ENCODE measurements at places on chromosomes 5 and 9.

DNA sequence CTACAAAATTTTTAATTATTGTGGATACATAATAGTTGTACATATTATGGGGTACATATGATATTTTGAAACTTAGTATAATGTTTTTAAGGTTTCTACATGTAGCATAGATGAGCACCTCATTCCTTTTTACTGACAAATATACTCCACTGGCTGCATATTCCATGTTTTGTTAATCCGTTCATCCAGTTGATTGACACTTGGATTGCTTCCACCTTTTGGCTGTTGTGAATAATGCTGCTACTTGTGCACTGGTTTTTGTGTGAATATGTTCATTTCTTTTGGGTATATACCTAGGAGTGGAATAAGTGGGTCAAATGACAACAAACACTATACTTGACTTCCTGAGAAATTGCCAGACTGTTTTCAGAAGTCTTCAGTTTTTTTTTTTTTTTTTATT, 2.8 kb upstream of the ENTREP1 start:
- H3K4me1 ChIP-seq: peaks cover 14% of the 10 kb centered on the region
- H3K4me3 ChIP-seq: no peak overlapping the region
- H3K27me3 ChIP-seq: peaks cover 19% of the 10 kb centered on the region
- no peak for DNase-seq
- H3K36me3 ChIP-seq: no peaks in the 10 kb centered on the region
- no peak overlapping the region for H3K27ac ChIP-seq

GRCh38 chr5:101932599-101932998, 363.5 kb downstream of the SLCO4C1 start:
- no peak for DNase-seq
- H3K27ac ChIP-seq: no peak overlapping the region
- H3K4me1 ChIP-seq: no peaks in the 10 kb centered on the region
- H3K4me3 ChIP-seq: no peak overlapping the region

DNA sequence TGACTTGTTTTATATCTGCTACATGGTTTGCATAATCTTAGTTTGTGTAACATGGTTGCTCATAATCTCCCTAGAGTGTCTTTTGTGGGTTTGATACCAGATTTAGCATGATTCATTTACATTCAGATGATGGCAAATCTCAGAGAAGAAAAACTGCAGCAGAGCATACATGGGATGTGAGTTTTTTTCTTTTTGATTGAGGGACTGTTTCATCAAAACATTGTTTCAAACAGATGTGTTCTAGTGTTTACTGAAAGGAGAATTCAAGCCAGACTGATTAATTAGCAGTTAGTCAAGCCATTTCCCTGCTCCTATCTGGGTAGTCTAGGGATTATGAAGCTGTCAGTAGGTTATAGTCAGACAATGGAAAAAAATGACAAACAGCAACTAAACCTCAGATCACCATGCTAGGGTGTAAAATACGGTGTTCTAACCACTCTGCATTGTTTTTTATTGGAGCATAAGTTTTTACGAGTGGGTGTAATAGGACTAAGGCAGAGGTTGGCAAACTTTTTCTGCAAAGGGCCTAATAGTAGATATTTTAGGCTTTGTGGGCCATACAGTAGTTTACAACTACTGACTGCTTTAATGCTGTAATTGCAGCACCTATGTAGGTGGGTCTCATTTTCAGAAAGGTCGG, 10.5 kb upstream of the GDNF start:
- DNase-seq: no peak
- H3K36me3 ChIP-seq: no peaks in the 10 kb centered on the region

DNA sequence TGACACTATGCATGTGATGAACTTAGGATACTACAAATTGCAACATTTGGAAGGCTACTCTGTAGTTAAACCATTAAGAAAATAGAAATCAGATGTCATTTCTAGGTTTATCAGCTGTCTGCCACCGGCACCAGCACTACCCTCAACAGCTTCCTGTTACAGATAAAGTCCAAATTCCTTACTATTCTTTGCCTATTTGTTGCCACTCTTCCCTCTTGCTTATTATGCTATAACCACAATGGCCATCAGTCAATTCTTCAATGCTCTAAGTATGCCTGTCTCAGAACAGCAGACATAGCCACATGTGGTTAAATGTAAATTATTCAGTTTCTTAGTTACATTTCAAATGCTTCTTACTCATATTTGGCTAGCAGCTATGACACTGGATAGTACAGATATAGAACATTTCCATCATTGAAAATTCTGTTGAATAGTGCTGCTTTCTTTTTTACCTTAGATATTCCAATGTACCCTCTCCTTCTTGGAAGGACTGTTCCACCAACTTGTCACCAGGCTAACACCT, 21.0 kb downstream of the DHX29 start:
- no peak overlapping the region for H3K27ac ChIP-seq
- no peak overlapping the region for H3K4me3 ChIP-seq
- no peaks in the 10 kb centered on the region for H3K4me1 ChIP-seq
- H3K36me3 ChIP-seq: peaks cover 19% of the 10 kb centered on the region
- H3K27me3 ChIP-seq: no peaks in the 10 kb centered on the region
- peak; percentile 53 for DNase-seq

DNA sequence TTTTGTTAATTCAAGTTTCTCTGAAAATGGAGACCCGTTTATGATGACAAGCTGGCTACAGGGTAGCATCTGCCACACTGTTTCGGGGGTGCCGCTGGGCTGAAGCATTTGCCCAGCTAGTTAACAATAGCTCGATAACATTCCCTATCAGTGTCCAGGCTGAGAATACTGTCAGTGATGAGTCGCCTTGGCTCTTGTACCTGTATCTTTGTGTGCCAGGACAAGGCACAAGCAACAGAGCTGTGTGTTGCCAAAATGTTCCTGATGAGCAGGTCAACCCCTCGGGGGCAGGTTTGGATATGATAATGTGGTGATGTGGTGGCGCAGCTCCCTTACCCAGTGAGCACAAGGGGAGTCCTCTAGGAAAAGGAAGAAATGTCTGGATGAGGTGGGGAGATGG, 7.0 kb downstream of the TGFBI start:
- peaks cover 26% of the 10 kb centered on the region for H3K4me1 ChIP-seq
- H3K27ac ChIP-seq: no peak overlapping the region
- no peaks in the 10 kb centered on the region for H3K36me3 ChIP-seq

GRCh38 chr5:42750507-42750906, 6.1 kb upstream of the CCDC152 start:
- H3K36me3 ChIP-seq: no peaks in the 10 kb centered on the region
- no peak for DNase-seq
- H3K27ac ChIP-seq: no peak overlapping the region
- H3K4me1 ChIP-seq: no peaks in the 10 kb centered on the region
- no peaks in the 10 kb centered on the region for H3K27me3 ChIP-seq

GRCh38 chr5:131719564-131719963, 77.3 kb downstream of the FNIP1 start:
- H3K36me3 ChIP-seq: peaks cover 5% of the 10 kb centered on the region
- H3K27me3 ChIP-seq: no peaks in the 10 kb centered on the region
- DNase-seq: no peak
- peaks cover 5% of the 10 kb centered on the region for H3K4me1 ChIP-seq
- no peak overlapping the region for H3K27ac ChIP-seq
- no peak overlapping the region for H3K4me3 ChIP-seq

GRCh38 chr9:130901498-130902203, 5.0 kb upstream of the QRFP start:
- no peaks in the 10 kb centered on the region for H3K4me1 ChIP-seq
- no peaks in the 10 kb centered on the region for H3K36me3 ChIP-seq
- H3K27me3 ChIP-seq: peaks cover 4% of the 10 kb centered on the region
- DNase-seq: no peak
- H3K4me3 ChIP-seq: no peak overlapping the region

DNA sequence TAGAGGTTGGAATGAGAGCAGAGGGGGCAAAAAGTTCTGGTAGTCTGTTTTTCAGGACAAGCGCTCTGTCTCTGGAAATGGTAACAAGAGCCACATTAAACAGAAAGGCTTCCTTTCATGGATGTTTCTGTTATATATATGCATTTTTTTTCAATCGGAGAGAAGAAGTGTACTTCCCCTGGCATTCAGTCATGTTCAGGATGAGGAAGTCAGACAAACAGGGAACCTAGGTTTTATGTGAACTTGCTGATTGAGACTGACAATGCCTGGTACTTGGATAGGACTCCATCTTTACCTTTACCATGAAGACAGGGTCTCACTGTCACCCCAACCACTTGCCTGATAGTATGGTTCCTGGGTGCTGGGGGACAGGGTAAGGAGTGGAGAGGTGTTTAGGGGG, 30.1 kb upstream of the ZBED3 start:
- H3K36me3 ChIP-seq: peaks cover 6% of the 10 kb centered on the region
- H3K27me3 ChIP-seq: no peaks in the 10 kb centered on the region
- no peaks in the 10 kb centered on the region for H3K4me1 ChIP-seq
- DNase-seq: no peak
- no peak overlapping the region for H3K4me3 ChIP-seq

GRCh38 chr5:17156463-17156862, 61.0 kb upstream of the BASP1 start:
- H3K4me3 ChIP-seq: no peak overlapping the region
- H3K27me3 ChIP-seq: peaks cover 1% of the 10 kb centered on the region
- DNase-seq: no peak
- no peaks in the 10 kb centered on the region for H3K36me3 ChIP-seq

DNA sequence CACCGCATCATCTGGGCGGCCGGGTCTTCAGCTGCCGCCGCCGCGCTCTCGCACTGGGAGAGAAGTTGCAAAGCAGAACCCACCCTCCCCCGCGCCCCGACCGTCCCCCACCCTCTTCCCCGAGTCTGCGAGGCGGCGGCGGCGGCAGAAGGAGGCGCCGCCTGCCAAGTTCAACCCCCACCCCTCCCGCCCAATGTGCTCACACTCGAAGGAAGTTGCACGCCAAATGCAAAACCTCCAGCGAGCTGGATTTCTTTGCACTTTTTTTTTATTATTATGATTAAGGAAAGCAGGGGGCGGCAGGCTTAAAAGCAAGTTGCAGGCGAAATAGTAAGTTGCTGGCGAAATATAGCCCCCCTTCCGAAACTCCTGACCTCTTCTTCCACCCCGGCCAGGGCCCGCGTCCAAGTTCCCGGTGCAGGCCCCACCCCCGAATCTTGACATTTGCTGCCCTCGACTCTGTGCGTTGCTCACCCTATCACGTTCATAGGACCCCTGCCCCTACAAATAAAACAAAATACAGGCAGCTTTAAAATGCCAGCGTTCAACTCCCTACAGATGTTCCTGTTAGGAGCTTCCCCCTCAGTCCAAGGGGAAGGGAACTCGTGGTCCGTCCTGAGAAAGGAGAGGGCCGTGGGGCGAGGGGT, 1.1 kb upstream of the NR3C1 start:
- H3K4me3 ChIP-seq: peak overlapping the region; percentile 94
- no peaks in the 10 kb centered on the region for H3K27me3 ChIP-seq
- peak; percentile 88 for DNase-seq
- peak overlapping the region; percentile 98 for H3K27ac ChIP-seq

- H3K27ac ChIP-seq: no peak overlapping the region
- H3K4me1 ChIP-seq: peaks cover 2% of the 10 kb centered on the region
- DNase-seq: no peak
- H3K27me3 ChIP-seq: no peaks in the 10 kb centered on the region
- H3K36me3 ChIP-seq: no peaks in the 10 kb centered on the region
These were observed 8.8 kb upstream of the RIOK2 start for GRCh38 chr5:97191893-97192292.

DNA sequence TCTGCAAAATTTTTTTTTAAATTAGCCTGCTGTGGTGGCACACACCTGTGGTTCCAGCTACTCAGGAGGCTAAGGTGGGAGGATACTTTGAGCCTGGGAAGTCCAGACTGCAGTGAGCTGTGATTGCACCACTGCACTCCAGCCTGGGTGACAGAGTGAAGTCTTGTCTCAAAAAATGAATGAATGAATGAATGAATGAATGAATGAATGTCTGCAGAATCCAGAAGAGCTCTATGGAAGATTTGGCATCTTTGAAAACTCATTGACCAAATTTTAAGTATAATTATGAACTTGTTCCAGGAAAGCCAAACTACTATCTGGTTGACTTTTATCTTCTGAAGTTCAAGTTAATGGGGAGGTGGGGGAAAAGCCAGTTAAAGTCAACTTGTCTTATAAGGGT, 94.2 kb upstream of the ERBIN start:
- H3K4me3 ChIP-seq: no peak overlapping the region
- no peak overlapping the region for H3K27ac ChIP-seq
- no peak for DNase-seq
- H3K27me3 ChIP-seq: no peaks in the 10 kb centered on the region
- peaks cover 13% of the 10 kb centered on the region for H3K4me1 ChIP-seq

GRCh38 chr9:98978231-98978681, 34.5 kb downstream of the COL15A1 start:
- DNase-seq: no peak
- H3K36me3 ChIP-seq: no peaks in the 10 kb centered on the region
- H3K27ac ChIP-seq: no peak overlapping the region

- H3K36me3 ChIP-seq: peaks cover 4% of the 10 kb centered on the region
- H3K4me1 ChIP-seq: peaks cover 7% of the 10 kb centered on the region
- no peak overlapping the region for H3K27ac ChIP-seq
These were observed 28.2 kb downstream of the CDC25C start for GRCh38 chr5:138303372-138303771.

- H3K4me1 ChIP-seq: no peaks in the 10 kb centered on the region
- H3K27me3 ChIP-seq: no peaks in the 10 kb centered on the region
- no peak overlapping the region for H3K27ac ChIP-seq
- no peak for DNase-seq
These were observed 1410.5 kb upstream of the CDH18 start for GRCh38 chr5:21398511-21398910.

DNA sequence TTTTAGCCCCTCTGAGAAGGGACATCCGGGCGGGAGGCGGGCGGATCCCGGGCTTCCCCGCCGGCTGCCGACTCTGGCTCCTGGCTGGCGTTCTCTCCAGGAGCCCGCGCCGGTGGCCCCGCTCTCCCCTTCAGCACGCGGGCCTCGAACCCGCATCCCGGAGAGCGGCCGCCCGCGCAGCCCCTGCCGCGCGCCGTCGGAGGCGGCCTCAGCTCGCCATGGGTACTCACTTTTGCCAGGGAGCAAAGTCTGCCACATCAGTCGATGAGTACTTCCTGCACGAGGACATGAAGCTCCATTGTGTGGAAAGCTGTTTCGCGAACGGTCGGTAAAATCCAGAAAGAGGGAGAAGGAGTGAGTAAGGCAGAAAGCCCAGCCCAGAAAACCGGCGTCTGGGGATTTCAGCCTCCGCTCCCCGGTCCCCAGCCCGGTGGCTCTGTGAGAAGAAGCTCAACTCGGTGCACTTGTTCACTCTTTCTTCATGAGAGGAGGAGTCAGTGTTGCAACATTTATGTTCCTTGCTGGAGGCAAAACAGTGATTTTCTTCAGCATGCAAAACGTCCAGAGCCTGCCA, at the start of gene PRLR:
Gene PRLR, minus strand, starts transcription at position 450 of the 574 bp plus-strand sequence. CDS start 140,867 bp downstream, outside the sequence.
- peak; percentile 10 for DNase-seq
- peaks cover 67% of the 10 kb centered on the region for H3K27me3 ChIP-seq
- no peaks in the 10 kb centered on the region for H3K36me3 ChIP-seq
- H3K4me3 ChIP-seq: no peak within 1 kb of the TSS

GRCh38 chr5:88979244-88979643, 96.3 kb upstream of the MEF2C start:
- H3K27me3 ChIP-seq: no peaks in the 10 kb centered on the region
- no peak overlapping the region for H3K27ac ChIP-seq
- peaks cover 3% of the 10 kb centered on the region for H3K4me1 ChIP-seq
- no peak overlapping the region for H3K4me3 ChIP-seq
- no peaks in the 10 kb centered on the region for H3K36me3 ChIP-seq

GRCh38 chr5:172926796-172927195, 32.4 kb upstream of the RPL26L1 start:
- H3K4me1 ChIP-seq: peaks cover 5% of the 10 kb centered on the region
- peaks cover 62% of the 10 kb centered on the region for H3K36me3 ChIP-seq
- H3K27me3 ChIP-seq: no peaks in the 10 kb centered on the region
- no peak overlapping the region for H3K4me3 ChIP-seq

GRCh38 chr9:14081745-14082144, 232.2 kb downstream of the NFIB start:
- no peak overlapping the region for H3K4me3 ChIP-seq
- no peak for DNase-seq
- H3K4me1 ChIP-seq: no peaks in the 10 kb centered on the region

All from common myeloid progenitor, CD34-positive (primary cell).